ENCODE measurements at places on chromosomes 2 and 18. TPM values are rescaled to one million over a fixed set of nuclear protein-coding genes. Genes with fewer than 3 reads are reported as not detected.
A peak's percentile ranks its signal among the peaks of the same experiment; 100 is the strongest.

GRCh38 chr2:184769686-184770085, 171.4 kb downstream of the ZNF804A start:
- no peak for DNase-seq

GRCh38 chr2:71496156-71496770, 42.9 kb downstream of the DYSF start:
- no peak for DNase-seq

The MCM6 gene
- 20.8 TPM for total RNA-seq

The REG3A gene
- total RNA-seq: not detected

GRCh38 chr2:228627510-228627909, 446.0 kb upstream of the SPHKAP start:
- no peak for DNase-seq

The RPE gene
- 68.5 TPM for total RNA-seq

The GRB14 gene
- total RNA-seq: 15.1 TPM

GRCh38 chr18:60064271-60064670, 164.5 kb downstream of the PMAIP1 start:
- DNase-seq: no peak

DNA sequence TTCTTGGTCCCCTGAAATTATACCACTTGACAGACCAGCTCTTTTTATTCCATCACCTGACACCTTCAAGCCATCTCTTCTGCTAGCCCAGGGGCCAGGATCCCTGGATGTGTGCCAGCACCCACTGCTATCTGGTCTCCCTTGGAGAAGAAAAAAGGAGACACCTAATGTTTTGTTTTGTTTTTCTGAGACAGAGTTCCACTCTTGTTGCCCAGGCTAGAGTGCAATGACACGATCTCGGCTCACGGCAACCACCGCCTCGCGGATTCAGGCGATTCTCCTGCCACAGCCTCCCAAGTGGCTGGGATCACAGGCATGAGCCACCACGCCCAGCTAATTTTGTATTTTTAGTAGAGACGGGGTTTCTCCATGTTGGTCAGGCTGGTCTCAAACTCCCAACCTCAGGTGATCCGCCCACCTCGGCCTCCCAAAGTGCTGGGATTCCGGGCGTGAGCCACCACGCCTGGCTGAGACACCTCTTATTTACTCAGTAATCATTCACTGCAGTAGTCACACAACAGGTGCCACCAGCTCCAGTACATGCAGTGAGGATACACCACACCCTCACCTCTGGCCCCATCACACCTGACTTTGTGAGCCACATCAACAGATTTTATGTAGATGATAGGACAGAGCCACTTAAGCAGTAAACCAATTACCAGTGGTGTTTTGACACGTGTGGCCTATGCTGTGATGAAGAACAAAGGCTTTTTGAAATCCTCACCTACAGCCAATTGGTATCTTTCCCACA, 42.8 kb upstream of the PCBP1 start:
- DNase-seq: no peak

DNA sequence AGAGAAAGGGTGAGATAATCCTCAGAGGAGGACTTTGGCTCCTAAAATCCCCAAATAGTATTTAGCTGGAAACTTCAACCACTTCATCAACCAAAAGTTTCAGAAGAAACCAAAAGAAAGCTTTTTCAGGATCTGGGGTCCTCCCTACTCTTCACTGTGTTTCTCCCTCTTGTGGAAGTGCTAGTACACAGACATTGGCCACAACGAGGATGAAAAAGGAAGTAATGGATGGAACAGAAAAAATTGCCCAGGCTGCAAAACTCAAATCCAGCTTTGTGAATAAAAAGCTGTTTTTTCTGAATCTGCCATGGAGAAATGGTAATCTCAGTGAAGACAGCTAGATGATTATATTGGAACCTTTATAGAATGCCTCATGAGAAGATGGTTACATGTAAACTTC, 4.0 kb downstream of the PID1 start:
- DNase-seq: no peak

DNA sequence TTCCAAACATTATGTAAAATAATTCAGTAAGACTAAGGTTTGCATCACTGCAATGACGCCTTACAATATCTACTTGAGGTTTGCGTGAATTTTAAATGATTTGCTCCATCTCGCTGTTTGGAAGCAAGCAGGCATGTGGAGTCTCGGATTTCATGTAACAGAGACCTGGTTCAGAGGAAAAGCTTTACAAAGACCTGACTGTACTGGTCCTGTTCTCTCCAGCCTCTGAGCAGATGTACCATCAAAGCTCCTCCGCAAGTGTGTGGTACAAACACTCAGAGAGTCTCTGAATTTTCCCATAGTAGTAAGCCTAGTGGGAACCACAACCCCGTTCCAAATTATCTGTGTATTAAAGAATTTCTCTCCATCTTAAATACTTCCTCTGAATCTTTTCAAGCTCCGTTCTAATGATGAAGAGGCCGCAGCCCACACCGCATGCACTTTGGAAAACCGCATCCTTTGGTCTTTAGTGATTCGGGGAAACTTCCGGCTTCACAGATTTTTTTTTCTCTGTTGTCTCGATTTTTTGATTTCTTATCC, 728.1 kb upstream of the SOX11 start:
- no peak for DNase-seq

GRCh38 chr2:179024445-179024844, 25.5 kb downstream of the CCDC141 start:
- DNase-seq: no peak

GRCh38 chr18:7728297-7728696, 161.2 kb downstream of the PTPRM start:
- DNase-seq: no peak

The SOCS6 gene
- 53.4 TPM for total RNA-seq

- no peak for DNase-seq
Measured at GRCh38 chr18:49400398-49401072, 59.9 kb downstream of the DYM start.

DNA sequence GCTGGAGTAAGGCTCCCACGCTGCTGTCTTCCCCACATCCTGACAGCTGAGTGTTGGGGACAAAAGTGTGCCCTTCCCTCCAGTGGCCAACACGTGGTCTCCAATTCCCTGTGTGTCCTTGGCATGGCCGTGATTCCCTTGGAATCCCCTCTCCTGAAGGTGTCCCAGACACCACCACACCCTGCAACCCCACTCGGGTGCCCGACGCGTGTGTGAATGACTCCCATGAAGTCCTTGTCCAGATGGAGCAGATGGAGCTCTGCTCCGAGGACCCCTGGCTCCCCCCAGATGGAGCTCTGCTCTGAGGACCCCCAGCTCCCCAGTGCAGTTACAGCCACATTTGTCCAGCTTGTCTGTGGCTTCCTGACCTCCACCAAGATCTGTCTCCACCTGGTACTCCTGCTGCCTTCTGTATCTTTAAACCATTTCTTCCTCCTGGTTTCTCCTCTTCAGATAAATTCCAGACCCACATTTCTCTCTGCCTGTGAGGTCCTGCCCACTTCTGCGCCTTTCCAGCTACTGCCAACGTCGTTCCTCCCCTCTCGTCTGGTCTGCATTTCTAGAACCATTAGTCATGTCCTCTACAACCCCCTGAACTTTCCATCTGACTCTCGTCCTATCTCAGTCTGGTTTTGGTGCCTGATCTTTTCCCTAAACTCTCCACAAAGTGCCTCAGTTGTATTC, 86.8 kb upstream of the PXDN start:
- no peak for DNase-seq

GRCh38 chr2:238449909-238450417, 23.2 kb downstream of the ASB1 start:
- DNase-seq: no peak

The SESTD1 gene
- 70.9 TPM for total RNA-seq

- peak; percentile 60 for DNase-seq
Measured at GRCh38 chr2:239569401-239570090, 168.7 kb upstream of the HDAC4 start.

DNA sequence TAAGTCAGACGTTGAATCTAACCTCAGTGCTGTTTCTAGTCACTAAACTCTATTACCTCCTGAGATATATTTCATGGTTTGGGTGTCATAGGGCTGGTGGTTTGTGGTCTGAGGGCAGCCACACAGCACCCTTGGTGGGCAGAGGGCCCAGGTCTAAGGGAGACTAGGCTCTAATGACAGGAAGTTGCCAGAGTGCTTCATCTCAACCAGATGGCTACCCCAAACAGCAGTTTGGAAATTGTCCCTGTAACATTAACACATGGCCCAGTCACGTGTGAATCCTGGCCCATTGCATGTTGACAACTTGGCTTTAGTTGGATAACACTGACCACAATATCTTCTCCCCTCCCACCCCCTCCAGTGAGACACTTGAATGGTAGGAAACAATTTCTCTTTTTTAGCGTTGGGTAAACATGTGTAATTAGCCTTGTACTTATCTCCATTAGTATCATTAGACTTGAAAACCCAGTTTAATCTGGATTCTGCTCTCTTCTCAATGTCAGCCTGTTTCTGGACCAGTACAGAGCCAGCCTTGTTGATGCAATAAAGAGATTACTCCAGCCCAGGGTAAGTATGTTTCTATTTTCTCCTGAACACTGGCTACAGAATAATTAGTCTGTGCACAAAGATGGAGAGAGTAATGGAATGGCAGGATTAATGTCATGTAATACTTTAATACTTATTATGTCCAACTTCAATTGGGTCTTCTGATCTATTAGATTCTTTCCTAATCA, 187.8 kb upstream of the SIX3 start:
- no peak for DNase-seq

DNA sequence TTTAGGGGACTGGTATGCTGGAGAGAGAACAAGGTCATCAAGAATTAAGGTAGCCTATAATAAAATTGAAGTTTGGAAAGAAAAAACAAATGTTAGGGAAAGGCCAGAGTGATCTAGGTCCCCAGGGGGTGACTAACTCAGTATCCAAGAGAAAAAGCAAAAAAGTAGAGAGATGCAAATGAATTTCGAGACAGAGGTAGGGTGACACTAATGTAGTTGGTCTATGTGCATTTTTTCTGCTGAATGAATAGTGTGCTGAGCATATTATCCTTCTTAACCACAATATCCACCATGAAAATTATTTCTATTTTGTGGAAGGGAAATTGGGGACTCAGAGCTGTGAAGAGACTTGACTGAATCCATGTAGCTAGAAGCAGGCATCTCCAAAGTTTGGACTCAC, 9.8 kb downstream of the IL36A start:
- no peak for DNase-seq

The PSMA8 gene
- not detected for total RNA-seq

The ELMOD3 gene
- total RNA-seq: 17.1 TPM

DNA sequence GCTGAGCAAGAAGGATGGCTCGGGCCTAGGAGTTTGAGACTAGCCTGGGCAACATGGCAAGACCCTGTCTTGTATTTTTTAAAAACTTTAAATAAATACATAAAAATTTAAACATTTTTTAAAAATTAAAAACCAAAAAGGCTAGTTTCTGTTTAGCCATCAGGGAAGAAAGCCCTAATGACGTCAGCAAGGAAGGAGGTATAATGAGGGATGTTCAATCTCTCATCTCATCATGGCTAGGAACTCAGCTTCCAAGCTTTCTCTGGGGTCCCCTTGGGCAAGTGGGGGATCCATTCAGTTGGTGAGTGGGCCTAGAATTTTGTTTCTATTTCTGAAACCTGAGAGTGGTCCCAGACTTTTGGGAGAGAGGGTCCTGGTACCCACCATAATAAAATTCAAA, 35.1 kb upstream of the SLC25A52 start:
- DNase-seq: no peak

GRCh38 chr18:12766986-12767433, 64.2 kb downstream of the PSMG2 start:
- DNase-seq: no peak

- DNase-seq: no peak
Measured at GRCh38 chr2:11055679-11056215, 99.5 kb upstream of the SLC66A3 start.

GRCh38 chr2:127853671-127854070, 4.3 kb downstream of the POLR2D start:
- no peak for DNase-seq

DNA sequence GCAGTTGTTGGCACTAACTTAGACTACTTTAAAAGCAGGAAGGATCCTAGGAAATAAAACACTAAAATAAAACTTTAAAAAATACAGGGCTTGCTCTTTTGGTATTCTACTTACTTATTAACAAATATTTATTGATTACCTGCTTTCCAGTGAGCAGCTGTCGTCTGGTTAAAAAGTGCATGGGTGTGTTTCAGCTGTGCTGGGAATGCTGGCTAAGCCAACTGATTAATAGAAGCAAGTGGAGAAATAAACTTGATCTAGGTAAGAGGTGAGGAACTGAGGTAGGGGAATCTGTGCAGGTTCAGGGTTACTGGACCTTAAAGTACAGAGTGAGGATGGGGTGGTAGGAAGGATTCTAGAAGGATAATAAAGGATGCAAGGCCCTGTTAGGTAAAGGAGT, 110.8 kb downstream of the SPTBN1 start:
- DNase-seq: no peak

GRCh38 chr2:86562485-86562921, 740 bp downstream of the CHMP3 start:
- DNase-seq: no peak

The SPEG gene
- total RNA-seq: 13.0 TPM

- no peak for DNase-seq
Measured at GRCh38 chr2:69957965-69958364, 3.5 kb downstream of the ASPRV1 start.

- DNase-seq: no peak
Measured at GRCh38 chr2:241514986-241515737, 6.8 kb upstream of the STK25 start.

GRCh38 chr2:199928226-199928625, 17.1 kb downstream of the C2orf69 start:
- DNase-seq: no peak

The POTEI gene
- under 0.01 TPM for total RNA-seq

The CYP26B1 gene
- total RNA-seq: 0.82 TPM

GRCh38 chr2:31366733-31367132, 47.8 kb downstream of the XDH start:
- DNase-seq: no peak

- DNase-seq: no peak
Measured at GRCh38 chr2:2931318-2932075, 446.1 kb downstream of the EIPR1 start.

The TMEM214 gene
- total RNA-seq: 7.7 TPM

The HOXD1 gene
- not detected for total RNA-seq

- DNase-seq: no peak
Measured at GRCh38 chr2:109174626-109175349, 45.8 kb downstream of the SH3RF3 start.

DNA sequence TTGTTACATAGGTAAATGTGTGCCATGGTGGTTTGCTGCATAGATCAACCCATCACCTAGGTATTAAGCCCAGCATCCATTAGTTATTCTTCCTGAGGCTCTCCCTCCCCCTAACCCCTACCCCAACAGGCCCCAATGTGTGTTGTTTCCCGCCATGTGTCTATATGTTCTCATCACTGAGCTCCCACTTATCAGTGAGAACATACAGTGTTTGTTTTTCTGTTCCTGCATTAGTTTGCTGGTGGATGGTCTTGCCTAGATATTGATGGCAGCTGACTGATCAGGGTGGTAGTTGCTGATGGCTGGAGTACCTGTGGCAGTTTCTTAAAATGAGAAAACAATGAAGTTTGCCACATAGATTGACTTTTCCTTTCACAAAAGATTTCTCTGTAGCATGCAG, 34.6 kb upstream of the MSTN start:
- DNase-seq: no peak

GRCh38 chr2:206011795-206012194, 74.2 kb downstream of the INO80D start:
- DNase-seq: no peak

GRCh38 chr2:54724560-54725342, 1.3 kb downstream of the EML6 start:
- no peak for DNase-seq

GRCh38 chr2:178542161-178542560, 61.9 kb downstream of the PLEKHA3 start:
- no peak for DNase-seq

The KCNG3 gene
- total RNA-seq: 1.2 TPM

- no peak for DNase-seq
Measured at GRCh38 chr2:191539068-191539467, 138.9 kb upstream of the NABP1 start.

The E2F6 gene
- total RNA-seq: 12.2 TPM
